Stimulated activated CD4-positive, alpha-beta T cell treated with anti-CD3 and anti-CD28 coated beads, Interleukin-1b, Interleukin-23, amount 100 ng/mL, for 48 hours (primary cell): ENCODE measurements at places on chromosomes 16 and 17.
A peak's percentile ranks its signal among the peaks of the same experiment; 100 is the strongest.

GRCh38 chr16:34050787-34051320 lies 591.4 kb downstream of the TP53TG3F start:
- DNase-seq, result no peak

GRCh38 chr17:66357037-66357436 lies 54.6 kb downstream of the PRKCA start:
- DNase-seq, result no peak

- no peak for DNase-seq
Measured at GRCh38 chr16:83623091-83623730, 184.6 kb upstream of the HSBP1 start.

DNA sequence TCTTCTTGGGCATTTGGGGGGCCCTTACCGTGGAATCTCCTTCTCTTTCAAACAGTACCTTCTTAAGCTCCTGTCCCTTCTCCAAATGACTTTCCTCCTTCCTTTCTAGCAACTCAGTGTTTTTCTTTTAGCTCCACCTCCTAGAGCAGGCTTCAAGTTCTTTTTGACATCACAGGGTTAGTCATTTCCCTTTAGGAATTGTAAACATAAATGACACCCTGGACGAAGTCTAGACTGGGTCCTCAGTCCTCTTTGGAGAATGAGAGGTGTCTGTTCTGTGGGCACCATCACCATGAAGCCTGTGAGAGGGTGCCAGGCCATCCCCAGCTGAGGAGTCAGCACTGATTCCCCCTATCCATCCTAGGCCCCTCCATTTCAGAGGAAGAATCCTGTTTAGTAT lies 94.7 kb downstream of the SALL1 start:
- DNase-seq, result no peak

GRCh38 chr16:13426269-13426668 lies 493.7 kb upstream of the ERCC4 start:
- no peak for DNase-seq

GRCh38 chr17:37089956-37090355 lies 141.2 kb downstream of the AATF start:
- DNase-seq, result peak; percentile 32

DNA sequence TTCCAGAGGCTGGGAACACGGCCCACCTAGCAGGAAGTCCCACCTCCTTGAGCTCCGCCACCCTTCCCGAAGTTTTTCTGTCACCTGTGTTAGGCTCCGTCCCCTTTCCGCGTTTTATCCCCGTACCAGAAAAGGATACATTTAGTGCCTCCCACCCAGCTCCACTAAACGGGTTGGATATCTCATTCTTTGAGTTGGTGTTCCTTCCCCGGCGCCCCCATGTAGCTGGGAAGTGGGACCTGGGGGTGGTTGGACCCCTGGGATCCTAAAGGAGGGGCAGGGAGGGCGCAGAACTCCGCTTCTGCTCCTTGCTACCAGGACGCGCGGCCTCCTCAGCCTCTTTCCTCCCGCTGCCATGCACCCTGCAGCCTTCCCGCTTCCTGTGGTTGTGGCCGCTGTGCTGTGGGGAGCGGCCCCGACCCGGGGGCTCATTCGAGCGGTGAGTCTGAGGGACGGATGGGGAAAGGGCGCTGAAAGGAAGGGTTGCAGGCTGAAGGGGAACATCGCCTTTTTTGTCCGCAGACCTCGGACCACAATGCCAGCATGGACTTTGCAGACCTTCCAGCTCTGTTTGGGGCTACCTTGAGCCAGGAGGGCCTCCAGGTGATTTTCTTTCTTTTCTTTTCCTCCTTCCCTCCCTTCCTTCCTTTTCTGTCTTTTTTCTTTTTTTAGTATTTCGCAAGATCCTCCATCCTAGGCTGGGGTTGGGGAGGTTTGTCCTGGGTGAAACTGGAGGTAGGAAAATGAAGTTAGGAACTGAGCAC lies 669 bp downstream of the RNF167 start:
- DNase-seq, result peak; percentile 41

GRCh38 chr17:57471868-57472368 lies 215.6 kb downstream of the MSI2 start:
- no peak for DNase-seq

- DNase-seq, result no peak
Measured at GRCh38 chr16:76346210-76346609, 69.0 kb downstream of the CNTNAP4 start.

GRCh38 chr17:51630101-51630671 lies 369.8 kb downstream of the UTP18 start:
- no peak for DNase-seq

DNA sequence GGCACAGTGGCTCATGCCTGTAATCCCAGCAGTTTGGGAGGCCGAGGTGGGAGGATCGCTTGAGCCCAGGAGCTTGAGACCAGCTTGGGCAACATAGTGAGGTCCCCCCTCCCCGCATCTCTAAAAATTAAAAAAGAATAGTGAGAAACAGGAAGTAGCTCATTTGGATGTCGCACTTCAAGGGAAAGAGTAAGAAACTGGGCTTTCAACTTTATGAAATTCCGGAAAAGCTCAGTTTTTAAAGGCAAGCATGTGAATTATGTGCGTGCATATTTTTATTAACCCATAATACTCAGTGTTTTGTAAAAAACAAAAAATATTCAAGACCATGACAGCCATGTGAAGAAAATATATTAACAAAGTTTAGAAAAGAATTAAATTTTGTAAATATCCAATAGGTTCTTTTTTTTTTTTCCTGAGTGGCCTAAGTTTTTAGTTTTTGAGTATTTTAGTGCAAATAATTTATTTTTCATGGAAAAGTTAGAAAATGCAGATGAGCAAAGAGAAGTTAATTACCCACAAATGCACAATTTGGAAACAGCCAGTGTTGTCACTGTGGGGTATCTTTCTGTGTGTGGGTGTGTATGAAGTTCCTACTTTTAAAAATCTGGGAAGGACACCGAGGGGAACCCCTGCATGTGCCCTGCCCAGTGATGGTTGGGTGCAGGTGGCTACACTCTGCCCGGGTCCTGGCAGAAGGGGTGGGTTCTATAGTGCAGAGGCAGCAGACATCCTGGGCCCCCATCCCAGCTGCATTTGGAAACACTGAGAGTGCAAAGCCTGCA lies 40.0 kb downstream of the CIBAR2 start:
- no peak for DNase-seq

DNA sequence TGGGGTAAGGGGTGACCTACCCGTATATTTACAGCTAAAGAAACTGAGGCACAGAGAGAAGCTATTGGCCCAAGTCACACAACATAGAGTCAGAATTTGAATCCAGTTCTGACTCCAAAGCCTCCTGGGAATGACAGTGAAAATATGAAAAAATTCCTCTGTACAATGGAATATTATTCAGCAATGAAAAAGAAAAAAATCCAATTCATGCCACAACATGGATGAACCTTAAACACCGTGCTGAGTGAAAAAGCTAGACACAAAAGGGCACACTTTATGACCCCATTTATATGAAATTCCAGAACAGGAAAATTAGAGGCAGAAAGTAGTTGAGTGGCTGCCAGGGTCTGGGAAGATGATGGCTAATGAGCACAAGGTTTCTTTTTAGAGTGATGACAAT lies 75.4 kb downstream of the LITAF start:
- DNase-seq, result no peak

- DNase-seq, result no peak
Measured at GRCh38 chr17:50165867-50166517, at the start of gene SGCA. Gene SGCA (plus strand): TSS chr17:50166005. CDS start chr17:50166041, 36 bp downstream.

- DNase-seq, result no peak
Measured at GRCh38 chr16:46568472-46569230, 52.5 kb downstream of the SHCBP1 start.

DNA sequence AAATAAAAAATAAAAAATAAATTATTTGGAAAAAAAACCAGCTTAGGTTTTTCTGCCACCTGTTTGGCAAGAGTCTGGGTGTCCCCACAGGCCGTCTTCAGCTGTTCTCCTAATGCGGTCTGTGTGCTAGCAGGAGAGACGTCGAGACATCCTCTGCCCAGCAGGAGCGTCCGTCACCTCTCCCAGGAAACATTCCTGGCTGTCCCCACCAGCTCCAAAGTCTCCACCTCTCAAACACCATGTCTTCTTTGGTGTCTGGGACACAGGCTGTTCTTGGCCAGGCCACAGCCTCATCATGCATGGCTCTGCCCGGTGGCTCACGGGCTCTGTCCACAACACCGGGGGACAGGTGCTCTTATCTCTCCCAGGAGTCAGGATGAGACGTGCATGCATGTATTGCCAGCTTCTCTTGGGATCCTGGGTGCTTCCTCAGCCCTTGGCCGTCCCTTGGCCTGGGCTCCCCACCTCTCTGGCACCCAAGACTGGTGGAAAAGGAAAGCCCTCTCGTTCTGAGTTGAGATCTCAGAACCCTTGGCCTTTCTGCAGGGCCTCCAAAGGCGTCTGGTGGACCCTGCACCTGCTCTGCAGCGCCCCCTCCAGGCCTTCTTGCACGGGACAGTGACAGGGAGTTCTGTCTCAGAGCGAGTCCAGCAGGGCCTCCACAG lies 84.9 kb upstream of the CBX4 start:
- DNase-seq, result peak; percentile 59
